ENCODE measurements at places on chromosomes 6 and 20.

DNA sequence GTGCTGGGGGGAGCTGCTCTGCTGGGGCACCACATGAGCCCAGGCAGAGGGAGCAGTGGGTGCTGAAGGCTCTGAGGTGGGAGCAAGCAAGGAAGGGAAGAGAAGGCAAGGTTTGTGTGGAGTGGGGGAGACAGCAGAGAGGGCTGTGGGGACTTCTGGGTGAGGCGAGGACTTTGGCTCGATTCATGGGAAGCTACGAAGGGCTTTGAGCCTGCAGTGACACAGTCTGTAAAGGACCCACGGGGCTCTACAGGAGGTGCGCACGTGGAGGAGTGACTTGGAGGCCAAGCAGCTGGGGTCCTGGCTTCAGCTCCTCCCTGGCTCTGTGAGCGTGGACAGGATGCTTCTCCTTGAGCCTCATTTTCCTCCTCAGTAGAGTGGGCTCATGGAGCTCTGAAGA is 29.1 kb upstream of the CSNK2A1 start:
- no peak for DNase-seq

GRCh38 chr6:106026748-106027715 is 59.1 kb upstream of the PRDM1 start:
- DNase-seq = no peak

GRCh38 chr6:12092762-12093161 is 80.7 kb downstream of the HIVEP1 start:
- no peak for DNase-seq

DNA sequence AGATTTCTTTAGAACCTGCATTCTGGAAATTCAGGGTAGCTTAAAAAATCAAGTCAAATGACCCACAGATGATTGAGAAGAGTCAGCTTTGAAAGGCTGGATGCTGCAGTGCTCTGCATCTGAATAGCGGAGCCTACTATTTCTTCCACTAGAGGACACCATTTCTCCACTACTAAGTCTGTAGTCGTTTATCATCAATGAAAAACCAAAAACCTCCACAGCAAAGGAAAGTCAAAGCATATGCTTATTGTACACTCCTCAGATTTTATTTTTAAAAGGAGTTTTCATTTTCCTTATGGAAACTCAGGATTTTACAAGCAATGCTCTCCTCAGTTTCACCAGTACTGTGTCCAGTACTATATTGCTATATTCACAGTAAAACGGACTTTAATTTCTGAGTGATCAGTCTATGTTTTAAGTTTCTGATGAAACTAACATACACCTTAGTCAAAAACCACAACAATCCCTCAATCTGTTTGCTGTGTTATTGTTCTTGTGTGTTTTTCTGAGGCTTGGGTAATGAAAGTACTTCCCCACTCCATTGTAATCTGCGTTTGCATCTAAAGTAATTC is 50.5 kb upstream of the ENPP5 start:
- no peak for DNase-seq
